ENCODE measurements at places on chromosomes 5 and 9.

GRCh38 chr9:74083681-74084433 lies 413.3 kb upstream of the RORB start:
- no peak for DNase-seq

DNA sequence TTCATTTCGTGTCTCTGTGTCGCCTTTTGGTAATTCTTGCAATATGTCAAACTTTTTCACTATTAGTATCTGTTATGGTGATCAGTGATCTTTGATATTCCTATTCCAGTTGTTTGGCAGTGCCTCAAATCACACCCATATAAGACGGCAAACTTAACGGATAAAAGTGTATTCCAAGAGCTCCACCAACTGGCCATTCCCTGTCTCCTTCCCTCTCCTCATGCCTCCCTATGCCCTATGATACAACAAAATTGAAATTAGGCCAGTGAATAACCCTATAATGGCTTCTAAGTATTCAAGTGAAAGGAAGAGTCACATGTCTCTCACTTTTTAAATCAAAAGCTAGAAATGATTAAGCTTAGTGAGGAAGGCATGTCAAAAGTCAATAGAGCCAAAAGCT lies 74.8 kb downstream of the CDK5RAP2 start:
- DNase-seq = no peak

DNA sequence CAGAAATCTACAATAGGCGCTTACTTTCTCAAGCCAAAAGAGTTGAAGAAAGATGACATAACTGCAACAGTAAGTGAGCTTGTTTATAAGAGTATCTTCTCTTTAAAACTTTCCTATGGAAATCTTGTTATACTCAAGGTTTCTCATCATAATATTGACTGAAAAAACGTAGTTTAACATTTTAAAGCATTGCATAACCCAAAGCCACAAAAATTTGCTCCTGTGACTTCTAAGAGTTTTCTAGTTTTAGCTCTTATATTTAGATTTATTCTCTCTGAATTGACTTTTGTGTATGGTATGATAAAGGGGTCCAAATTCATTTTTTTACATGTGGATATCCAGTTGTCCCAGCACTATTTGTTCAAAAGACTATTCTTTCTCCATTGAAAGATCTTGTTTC lies 15.2 kb downstream of the WDR36 start:
- DNase-seq = no peak

- DNase-seq = no peak
Measured at GRCh38 chr9:4862506-4863250, 69.9 kb downstream of the RCL1 start.

- no peak for DNase-seq
Measured at GRCh38 chr5:8176101-8176693, 307.2 kb downstream of the MTRR start.
